Activated naive CD4-positive, alpha-beta T cell treated with anti-CD3 and anti-CD28 coated beads, Interleukin-2, amount 50 U/mL, for 72 hours (primary cell): ENCODE measurements at places on chromosomes 1 and 21. TPM values are rescaled to one million over a fixed set of nuclear protein-coding genes. Genes with fewer than 3 reads are reported as not detected.

DNA sequence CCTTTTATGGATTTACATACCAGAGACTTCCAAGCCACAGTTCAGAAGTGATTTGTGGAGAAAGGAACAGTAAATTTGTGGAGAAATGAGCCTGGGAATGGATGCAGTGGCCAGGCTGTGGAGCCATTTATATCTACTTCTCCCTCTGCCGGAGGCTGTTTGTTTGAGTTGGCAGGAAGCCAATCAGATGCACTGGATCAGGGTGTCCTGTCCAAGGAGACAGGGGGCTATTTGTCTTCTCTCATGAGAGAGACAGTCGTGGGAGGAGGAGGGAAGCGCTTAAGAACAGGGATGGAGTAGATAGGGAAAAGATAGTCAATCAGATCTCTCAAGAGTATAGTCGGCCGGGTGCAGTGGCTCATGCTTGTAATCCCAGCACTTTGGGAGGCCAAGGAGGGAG, 2.8 kb upstream of the HAPLN2 start:
- no peak for DNase-seq

DNA sequence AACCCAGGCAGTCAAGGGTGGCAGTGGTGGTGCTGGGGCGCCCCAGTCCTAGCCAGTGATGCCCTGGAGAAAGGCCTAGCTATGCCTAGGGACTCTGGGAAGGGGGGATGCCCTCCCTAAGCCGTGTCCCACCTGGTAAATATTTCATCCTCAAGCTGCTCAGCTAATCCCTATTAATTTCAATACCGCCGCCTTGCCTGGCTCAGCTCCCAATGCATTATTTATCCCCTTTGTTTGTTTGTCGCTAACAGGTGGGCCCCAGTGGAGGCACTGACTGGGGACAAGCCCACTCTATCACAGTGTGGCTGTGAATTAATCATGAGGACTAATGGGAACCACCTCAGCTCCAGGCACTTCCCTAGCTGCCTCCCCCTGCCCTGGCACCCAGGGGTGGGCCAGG, 22.5 kb downstream of the DMAP1 start:
- no peak for DNase-seq

DNA sequence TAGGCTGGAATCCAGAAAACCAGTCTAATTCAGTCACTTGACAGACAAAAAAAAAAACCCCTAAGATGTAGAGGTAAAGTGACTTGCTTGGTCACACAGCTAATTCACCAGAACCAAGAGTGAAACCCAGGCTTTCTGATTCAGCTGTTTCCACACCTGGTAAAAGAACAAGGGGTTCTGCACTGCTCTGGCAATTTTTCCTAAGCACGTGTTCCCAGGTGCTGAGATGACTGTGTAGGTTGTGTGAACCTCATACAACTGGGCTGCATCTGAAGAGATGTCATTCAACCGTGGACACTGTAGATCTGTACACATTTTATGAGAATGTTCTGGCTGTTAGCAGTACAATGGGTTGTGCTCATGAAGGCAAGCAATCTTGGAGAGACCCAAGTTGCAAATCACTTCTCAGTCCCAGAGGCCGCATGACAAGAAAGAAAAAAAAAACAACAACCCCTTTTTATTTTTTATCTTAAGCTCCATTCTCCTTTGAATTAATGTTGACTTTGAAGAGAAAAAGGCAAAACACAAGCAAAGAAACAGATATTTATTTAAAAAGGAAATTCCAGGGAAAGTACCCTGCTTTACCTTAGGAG, 95.4 kb downstream of the INTS7 start:
- DNase-seq = peak; percentile 64

DNA sequence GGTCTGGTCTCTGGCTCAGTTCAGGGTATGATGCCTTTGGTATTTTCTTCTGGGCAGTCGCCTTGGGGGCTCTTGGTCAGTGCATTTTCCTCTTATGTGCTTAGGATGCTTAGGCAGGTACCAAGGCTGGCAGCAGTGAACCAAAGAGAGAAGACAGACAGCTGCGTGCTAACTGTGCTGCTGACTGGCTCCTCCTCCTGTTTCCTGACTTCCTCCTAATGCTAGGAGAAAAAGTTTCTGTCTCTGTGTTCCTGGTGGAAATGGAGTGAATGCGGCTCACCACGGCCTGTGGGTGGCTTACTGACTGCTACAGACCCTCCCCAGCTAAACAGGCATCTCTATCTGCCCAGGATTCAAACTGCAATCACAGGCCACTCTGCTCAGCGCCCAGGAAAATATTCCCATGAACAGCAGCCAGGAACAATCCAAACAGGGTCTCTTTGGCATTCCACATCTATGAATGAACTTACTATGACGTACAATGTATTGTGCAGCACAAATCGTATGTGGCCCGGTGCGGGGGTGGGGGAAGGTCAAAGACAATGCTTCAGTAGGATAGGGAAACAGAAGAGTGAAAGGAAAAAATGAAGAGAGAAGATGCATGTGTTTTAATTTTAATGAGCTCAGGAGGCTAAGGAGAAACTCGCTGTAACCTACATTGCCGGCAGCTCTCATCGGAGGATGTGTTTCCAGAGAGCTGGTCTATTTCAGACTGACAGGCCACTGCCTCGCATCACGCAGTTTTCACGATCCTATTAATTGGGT, 2.8 kb downstream of the ABCG1 start:
- no peak for DNase-seq

DNA sequence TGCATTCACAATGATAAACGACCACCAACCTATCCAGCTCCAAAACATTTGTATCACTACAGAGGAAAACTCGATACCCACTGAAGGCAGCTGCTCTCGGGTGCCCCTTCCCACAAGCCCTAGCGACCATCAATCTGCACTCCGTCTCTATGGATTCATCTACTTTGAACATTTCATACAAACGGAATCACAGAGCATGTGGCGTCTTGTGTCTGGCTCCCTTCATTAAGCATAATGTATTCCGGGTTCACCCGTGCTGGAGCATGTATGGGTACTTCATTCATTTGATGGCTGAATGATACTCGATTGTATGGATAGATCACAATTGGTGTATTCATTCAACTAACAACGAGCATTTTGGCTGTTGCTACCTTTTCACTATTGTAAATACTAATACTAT, 340.2 kb downstream of the SMYD3 start:
- no peak for DNase-seq

- no peak for DNase-seq
These were observed 31.2 kb upstream of the QSOX1 start for GRCh38 chr1:180123463-180123936.

GRCh38 chr1:43206600-43207228, 34.6 kb downstream of the CFAP57 start:
- DNase-seq = no peak

DNA sequence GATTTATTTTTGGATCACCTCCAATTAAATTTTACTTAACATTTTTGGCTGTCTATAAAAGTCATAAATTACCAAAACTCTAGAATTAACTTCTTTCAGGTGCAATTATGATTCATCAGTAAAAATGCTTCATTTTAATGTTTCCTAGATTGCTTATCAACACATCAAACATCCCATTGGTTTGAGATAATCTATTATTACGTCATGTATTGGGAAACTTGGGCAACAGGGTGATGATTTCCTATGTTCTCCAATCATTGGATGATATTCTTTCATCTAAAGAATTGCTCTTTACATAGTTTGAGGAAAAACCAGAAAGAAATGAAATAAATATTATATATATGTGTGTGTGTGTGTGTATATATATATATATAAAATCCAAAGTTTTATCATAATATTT, 76.8 kb upstream of the KCNJ6 start:
- DNase-seq = no peak

DNA sequence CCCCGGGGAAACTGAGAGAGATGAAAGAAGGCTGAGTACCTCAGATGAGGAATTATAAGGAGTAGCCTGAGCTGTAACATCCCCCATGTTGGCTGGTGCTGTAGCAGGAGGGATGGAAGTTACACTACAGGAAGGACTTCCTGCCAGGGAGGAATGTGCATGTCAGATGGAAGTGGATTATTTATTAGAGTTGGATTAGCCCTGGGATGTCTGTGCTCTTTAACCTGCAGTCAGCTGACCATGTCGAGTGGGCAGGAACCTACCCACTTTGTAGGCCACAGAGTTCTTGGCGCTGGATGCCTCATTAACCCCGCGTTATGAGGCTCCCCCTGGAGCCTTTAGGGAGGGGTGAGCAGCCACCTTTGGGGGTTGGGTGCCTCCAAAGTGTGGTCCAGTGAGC, 757 bp upstream of the SEMA4A start:
- no peak for DNase-seq

DNA sequence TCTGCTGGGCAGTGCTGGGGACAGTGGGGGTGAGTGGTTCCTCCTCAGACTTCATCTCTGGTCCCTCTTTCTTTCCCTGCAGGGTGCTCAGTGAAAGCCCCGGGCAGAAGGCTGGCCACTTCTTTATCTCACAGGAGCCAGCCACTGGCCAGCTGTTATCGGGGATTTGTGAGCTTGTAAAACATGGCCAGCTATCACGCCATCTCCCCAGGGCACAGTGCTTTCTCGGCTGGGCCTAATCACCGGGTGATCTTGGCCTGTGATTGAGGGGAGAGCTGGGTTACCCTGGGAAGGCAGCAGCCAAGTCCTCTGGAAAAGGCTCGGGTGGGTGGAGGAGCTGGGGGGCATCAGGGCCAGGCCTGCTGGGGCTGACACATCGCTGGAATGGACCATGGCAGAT, 83.0 kb downstream of the IGSF21 start:
- DNase-seq = no peak

DNA sequence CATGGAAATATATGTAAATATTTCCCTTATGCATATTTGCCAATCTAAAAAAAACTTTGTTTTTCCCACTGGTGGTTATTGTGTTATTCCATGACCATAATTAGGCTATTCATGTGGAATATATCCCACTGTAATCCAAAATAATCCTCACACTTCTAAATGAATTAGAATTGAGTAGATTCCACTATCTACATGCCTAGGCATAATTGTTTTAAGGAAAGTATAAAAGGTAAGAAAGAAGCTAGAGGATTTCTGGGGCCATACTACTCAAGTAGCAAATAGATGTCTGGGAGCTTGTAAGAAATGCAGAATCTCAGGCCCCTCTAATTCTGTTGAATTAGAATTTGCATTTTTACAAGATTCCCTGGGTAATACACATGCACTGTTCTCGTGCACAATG, 83.5 kb upstream of the RRP15 start:
- no peak for DNase-seq

- DNase-seq = no peak
These were observed 1.7 kb downstream of the CDC14A start for GRCh38 chr1:100353988-100354387.

GRCh38 chr1:181101581-181102226, 13.2 kb downstream of the IER5 start:
- no peak for DNase-seq

DNA sequence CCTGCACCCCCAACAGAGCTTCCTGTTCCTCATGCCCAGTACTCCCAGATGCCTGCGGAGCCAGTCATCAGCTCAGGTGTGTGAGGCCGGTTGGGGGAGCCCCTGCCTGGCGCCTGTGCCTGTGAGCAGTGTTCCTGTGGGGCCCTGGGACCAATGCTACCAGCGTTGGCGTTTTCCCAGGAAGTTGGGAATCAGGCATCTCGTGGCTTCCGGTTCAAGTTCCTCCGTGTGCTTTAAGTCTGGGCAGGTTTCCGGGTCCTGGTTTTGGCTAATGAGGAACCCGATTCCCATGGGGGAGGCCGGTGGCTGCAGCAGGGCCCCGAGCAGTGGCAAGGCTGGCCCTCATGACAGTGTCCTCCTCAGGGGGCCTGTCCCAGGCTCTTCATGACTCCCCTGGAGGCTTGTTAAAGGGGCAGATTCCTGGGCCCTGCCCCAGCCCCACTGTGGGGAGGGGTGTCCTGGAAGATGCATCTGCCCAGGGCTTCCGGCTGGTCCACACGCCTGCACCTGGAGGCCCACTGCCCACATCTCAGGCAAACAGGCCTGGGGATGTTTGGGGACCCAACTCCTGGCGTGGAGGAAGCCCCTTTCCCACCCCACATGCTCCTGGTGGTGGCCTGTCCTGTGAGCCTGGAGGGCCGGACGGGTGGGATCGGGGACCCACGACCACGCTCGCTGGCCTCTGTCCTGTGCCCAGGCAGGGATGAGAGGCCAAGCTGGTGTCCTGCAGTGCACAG, 26.2 kb downstream of the TP73 start:
- DNase-seq = no peak

- no peak for DNase-seq
These were observed 3.7 kb downstream of the LY9 start for GRCh38 chr1:160799641-160800040.

DNA sequence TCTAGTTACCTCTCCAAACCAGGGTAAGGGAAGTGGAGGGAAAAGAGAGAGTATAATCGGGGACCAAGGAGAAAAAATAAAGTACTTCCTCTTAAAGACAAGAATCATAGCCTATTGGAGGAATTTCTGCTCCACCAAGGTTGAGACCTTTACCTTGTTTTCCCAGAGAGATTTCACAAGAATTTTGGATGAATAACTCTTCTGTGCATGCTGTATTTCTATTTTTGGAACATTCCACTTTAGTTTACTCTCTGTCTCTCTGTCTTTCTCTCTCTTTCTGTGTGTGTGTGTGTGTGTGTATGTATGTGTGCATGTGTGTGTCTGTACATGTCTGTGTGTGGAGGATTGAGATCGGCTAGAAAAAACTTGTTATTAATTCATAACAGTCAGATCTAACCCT, 318.4 kb upstream of the RGS18 start:
- DNase-seq = no peak

DNA sequence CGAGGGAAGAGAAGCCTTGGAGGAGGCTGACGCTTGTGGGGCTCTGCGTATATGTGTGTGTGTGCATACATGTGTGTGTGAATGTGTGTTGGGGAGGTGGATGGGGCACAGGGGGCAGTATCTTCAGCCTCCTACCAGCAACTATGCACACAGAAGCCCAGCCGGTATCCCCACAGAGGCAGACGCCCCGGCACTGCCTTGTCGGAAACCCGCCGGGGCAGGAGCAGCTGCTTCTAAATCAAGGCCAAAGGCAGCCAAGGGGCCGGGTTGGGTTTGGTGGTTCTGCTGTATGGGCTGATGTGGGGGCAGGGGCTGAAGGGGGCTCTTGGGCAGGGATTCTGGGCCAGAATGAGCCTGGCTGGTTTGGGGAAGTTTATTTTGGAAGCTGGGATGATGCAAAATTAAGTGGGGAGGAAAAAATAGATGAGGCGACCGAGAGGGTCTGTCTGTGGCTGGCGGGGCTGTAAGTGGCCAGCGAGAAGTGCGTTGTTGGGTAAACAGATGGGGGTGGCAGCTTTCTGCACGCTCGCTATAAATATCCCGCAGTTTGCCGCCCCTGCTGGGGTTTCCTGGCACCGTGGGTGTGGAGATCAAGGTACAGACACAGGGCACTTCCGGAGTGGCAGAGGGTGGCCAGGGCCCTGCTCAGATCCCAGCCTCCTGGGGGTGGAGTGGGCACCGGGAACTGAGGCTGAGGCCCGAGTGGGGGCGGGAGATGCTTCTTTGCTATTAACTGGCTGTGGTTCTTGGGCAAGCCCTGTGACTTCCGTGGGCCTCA, 11.0 kb upstream of the WNT4 start:
- no peak for DNase-seq

Gene MTMR11
- total RNA-seq = 4.5 TPM

Gene PLA2G2F
- not detected for total RNA-seq

Gene PGLYRP4
- not detected for total RNA-seq

Gene PTPN7
- 119 TPM for total RNA-seq

Gene COL6A1
- total RNA-seq = 2.0 TPM

Gene ARHGAP30
- total RNA-seq = 116 TPM

Gene TOR1AIP1
- 48.3 TPM for total RNA-seq

Gene PLA2G2D
- not detected for total RNA-seq
